Activated naive CD4-positive, alpha-beta T cell (primary cell): ENCODE measurements at places on chromosomes 6 and 20.

DNA sequence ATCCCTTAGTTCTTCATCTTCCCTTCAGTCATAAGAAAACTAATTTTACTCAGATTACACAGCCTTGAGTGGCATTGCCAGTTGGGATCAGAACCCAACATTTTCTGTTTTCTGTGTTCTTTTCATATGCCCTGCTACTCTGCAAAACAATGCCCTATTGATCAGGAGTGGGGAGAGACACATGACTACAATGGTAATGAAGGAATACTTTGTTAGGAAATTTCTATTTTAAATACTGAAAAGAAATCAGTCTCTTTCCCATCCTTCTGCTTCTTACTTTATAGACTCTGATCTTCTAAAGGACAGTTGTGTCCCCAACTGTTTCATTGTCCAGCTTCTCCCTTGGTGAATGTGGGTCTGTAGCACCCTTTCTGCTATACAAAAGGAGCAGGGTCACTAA lies 5.5 kb upstream of the PKIB start:
- no peak for DNase-seq

GRCh38 chr6:138204303-138204702 lies 14.0 kb downstream of the PBOV1 start:
- no peak for DNase-seq

- no peak for DNase-seq
Measured at GRCh38 chr6:42125663-42126062, 16.8 kb downstream of the C6orf132 start.

GRCh38 chr6:150044621-150045145 lies 19.4 kb upstream of the RAET1L start:
- DNase-seq, result no peak

- DNase-seq, result no peak
Measured at GRCh38 chr6:92166666-92167065, 1252.7 kb downstream of the EPHA7 start.

- no peak for DNase-seq
Measured at GRCh38 chr6:139490482-139490881, 116.0 kb upstream of the CITED2 start.

DNA sequence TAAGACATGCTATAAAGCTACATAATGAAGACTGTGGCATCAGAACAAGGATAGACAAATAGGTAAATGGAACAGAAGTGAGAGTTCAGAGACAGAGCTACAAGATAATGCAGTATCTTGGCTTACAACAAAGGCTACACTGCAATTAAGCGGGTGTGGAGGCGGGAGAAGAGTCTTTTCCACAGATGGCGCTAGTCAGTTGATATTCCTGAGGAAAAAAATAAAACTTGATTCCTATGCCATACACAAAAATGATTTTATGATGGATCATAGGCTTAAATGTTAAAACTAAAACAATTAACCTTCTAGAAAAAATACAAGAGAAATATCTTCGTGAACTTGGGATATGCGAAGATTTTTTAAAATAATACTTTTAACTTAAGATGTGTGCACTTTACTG lies 31.0 kb downstream of the RIN2 start:
- no peak for DNase-seq

DNA sequence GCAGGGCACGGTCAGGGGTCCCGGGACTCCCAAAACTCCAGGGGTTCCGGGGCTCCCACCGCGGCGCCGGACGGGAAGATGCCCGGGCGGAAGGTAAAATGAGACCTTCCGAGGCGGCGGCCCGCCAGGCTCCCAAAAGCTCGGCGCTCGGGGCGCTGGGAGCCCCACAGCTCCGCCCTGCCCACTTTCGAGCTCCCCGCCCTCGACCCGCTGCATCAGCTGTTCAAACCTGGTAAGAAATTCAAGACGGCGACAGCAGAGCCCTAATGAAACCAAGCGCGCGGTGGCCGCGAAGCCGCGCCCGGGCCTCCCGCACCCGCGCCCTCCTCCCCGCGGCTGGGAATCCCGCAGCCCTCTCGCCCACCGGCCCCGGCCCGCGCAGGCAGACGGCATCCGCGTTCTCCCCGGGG lies 369 bp downstream of the SLC4A11 start:
- peak; percentile 29 for DNase-seq

- no peak for DNase-seq
Measured at GRCh38 chr6:148492654-148493290, 150.1 kb downstream of the SASH1 start.

GRCh38 chr6:126307849-126308248 lies 32.1 kb upstream of the CENPW start:
- DNase-seq, result no peak

- no peak for DNase-seq
Measured at GRCh38 chr6:54813892-54814291, 32.7 kb upstream of the FAM83B start.

DNA sequence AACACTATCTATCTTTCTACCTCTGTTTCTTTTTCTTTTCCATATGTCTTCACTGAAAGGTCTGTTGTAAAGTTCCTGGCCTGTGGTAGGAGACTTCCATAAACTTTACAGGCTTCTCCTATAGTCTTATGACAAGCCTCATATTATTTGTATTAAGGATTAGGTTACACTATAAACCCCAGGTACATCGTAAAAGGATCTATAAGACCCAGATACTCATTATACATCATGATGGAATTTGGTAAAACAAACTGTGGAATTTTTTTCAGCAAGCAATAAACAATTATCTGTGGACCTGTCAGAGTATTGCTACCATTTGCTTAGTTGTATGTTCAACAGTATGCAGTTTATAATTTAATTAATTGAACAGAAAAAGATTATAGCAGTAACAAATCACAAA lies 55.5 kb downstream of the RFX6 start:
- DNase-seq, result no peak

DNA sequence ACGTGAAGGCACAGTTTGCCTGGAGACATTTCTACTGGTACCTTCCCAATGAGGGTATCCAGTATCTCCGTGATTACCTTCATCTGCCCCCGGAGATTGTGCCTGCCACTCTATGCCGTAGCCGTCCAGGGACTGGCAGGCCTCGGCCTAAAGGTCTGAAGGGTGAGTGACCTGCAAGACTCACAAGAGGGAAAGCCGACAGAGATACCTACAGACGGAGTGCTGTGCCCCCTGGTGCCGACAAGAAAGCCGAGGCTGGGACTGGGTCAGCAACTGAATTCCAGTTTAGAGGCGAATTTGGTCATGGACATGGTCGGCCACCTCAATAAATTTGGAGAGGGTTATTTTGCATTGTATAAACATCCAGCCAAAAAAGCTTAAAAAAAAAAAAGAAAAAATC lies 420.3 kb upstream of the FLRT3 start:
- DNase-seq, result no peak

GRCh38 chr20:6178537-6178936 lies 55.7 kb upstream of the FERMT1 start:
- no peak for DNase-seq

DNA sequence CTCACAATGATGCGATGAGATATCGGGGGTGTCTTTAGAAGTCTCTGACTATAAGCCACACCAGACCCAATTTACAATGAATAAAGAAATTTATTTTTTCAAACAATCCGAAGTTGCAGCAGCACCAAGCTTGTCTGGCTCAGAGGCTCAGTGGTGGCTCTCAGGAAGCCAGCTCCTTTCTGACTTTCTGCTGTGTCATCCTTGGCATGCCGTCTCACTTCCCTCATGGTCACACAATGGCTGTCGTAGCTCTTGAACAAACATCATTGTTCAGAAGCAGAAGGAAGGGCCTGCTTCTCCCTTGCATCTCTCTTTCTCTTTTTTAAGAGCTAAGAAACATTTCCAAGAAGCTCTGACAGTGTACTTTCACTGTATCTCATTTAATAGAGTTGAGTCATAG lies 299.0 kb downstream of the DOK5 start:
- DNase-seq, result no peak

- DNase-seq, result no peak
Measured at GRCh38 chr20:24960861-24961260, 11.8 kb downstream of the CST7 start.

DNA sequence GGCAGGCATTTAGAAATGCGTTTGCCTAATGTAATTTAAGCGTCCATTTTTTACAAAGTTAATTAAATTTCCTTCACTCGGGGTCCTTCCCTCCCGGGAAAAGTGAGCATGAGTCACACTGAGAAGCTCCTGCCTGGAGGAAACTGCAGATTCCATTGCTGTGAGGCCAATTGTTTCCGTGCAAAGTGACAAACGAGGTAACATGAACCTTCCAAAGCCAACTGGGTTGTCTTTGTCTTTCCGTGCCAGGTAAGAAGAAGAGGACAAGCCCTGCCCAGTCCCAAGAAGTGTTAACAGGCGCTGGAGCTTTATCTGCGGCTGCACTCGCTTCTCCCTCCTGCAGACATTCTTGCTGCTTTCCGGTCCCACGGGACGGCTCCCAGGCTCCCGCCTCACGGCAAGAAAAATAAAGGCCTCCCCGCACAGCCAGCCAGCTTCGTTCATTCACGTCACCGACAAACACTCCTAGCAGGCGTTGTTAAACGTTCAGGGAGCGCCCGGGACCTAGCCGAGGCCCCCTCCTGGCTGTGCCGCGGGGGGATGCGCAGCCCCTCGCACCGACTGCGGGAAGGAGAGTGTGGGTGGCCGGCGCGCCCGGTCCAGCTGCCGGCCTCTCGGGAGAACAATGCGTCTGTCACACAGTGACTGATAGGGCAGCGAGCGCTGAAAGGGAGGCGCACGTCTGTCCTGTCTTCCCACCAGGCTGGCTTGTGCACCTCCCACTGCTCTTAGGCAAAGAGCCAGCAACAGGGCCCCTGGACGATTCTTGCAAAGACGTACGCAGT lies 61.5 kb upstream of the HDDC2 start:
- no peak for DNase-seq

GRCh38 chr6:135008941-135009290 lies 45.7 kb downstream of the HBS1L start:
- DNase-seq, result no peak

DNA sequence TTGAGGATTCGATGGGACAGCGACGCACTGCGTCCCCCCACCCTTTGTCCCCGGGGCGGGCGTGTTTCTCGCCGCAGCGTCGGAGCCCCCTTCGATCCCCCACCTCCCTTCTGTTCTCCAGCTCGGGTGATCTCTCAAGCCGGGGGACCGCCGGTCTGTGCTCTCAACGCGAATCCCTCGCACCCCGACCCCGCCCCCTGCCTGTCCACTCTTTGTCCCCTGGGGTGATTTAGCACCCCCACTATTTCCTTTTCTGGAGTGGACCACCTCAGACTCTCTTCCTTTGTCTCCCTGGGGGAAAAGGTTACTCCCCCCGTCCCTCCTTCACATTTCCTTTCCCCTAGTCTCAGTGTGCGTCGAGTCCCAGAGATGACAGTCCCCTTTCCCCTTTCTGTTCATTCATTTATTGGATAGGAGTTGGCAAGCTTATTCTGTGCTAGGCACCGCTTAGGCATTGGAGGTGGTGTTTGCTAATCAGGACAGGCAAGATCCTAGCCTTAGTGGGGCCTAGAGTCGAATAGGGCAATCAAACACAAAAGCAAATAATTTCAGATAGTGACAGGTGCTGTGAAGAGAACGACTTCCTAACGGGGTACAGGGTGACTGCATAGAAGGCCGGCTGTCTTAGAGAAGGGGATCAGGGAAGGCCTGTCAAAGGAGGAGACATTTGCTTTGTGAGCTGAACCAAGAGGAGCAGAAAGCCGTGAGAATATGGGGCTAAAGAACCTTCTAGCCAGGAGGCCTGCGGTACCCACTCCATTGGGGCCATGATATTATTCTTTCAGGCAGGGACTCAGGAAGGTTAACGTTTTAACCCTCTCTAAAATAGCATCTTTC lies 741 bp downstream of the PTPN1 start:
- no peak for DNase-seq

- DNase-seq, result no peak
Measured at GRCh38 chr6:98980819-98981218, 33.1 kb upstream of the FBXL4 start.

- DNase-seq, result no peak
Measured at GRCh38 chr20:58701431-58702160, 9.0 kb downstream of the NPEPL1 start.

- no peak for DNase-seq
Measured at GRCh38 chr6:102390541-102390940, 997.0 kb downstream of the GRIK2 start.

DNA sequence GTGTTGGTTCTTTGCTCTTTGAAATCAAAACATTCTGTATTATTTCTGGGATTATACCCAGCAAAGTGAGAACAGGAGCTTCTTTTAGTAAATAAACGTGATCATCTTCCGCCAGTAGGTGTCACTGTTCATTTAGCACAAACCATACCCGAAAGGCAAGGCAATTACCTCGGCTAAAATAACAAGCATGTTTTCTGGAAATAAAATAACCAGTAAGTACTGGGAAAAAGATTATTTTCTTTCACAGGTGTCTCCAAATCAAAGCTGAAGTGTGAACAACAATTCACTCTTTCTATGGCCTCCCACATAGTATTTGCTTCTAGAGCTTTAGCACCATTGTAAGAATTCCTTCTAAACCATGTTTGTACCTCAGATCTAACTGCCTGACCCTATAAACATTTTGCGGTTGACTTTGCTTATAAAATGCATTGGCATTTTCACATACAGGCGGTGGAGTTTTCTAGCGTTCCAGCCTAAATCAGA lies 144.6 kb upstream of the AGPAT4 start:
- DNase-seq, result no peak

GRCh38 chr20:43911066-43911465 lies 3.6 kb upstream of the TOX2 start:
- no peak for DNase-seq

- DNase-seq, result no peak
Measured at GRCh38 chr20:40686893-40687292, 2.1 kb downstream of the MAFB start.

DNA sequence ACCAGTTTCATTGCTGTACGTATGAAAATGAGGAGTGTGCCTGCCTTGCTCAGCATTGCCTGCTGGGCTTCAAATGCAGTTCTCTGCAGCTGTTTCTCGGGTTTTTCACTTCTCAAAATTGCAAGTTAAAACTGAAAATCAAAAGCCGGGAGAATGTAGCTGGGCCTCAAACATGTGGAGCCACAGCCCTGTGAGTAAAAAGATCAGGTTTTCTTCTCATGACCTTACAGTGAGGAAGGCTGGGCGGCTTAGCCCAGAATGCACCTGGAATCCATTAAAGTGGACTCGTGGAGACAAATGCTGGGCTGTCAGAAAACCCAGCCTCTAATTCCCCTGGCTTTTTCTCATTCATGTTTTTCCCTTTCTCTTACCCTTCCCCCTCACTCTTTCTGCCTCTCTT lies 34.4 kb downstream of the DSE start:
- no peak for DNase-seq

GRCh38 chr6:18431581-18431980 lies 44.4 kb downstream of the RNF144B start:
- no peak for DNase-seq

DNA sequence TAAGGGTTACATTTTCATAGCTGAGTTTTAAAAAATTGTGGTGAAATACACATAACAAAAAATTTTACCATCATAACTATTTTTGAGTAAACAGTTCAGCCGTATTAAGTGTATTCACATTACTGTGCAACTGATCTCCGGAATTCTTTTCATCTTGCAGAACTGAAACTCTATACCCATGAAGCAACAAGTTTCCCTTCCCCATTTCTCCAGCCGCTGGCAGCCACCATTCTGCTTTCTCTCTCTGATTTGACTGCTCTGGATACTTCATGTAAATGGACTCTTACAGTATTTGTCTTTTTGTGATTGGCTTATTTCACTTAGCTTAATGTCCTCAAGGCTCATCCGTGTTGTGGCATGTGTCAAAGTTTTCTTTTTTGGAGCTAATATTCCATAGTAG lies 341.6 kb downstream of the QKI start:
- no peak for DNase-seq

GRCh38 chr6:4313044-4313686 lies 177.8 kb upstream of the ECI2 start:
- no peak for DNase-seq

- no peak for DNase-seq
Measured at GRCh38 chr20:57322476-57322875, 7.1 kb upstream of the SPO11 start.

GRCh38 chr20:34452281-34452982 lies 63.8 kb upstream of the DYNLRB1 start:
- no peak for DNase-seq
